ENCODE measurements at places on chromosomes 11 and 22.

- no peak for DNase-seq
Measured at GRCh38 chr11:134666273-134667174, 254.5 kb upstream of the B3GAT1 start.

- DNase-seq, result no peak
Measured at GRCh38 chr11:123218451-123218850, 23.4 kb upstream of the CLMP start.

- DNase-seq, result no peak
Measured at GRCh38 chr22:48358886-48359612, 1468.6 kb downstream of the BRD1 start.

- DNase-seq, result no peak
Measured at GRCh38 chr22:45334068-45334467, 24.3 kb downstream of the FAM118A start.

- DNase-seq, result no peak
Measured at GRCh38 chr22:30444632-30445437, 19.3 kb downstream of the MTFP1 start.

GRCh38 chr11:121004206-121004840, 19.6 kb upstream of the TBCEL start:
- DNase-seq, result no peak

DNA sequence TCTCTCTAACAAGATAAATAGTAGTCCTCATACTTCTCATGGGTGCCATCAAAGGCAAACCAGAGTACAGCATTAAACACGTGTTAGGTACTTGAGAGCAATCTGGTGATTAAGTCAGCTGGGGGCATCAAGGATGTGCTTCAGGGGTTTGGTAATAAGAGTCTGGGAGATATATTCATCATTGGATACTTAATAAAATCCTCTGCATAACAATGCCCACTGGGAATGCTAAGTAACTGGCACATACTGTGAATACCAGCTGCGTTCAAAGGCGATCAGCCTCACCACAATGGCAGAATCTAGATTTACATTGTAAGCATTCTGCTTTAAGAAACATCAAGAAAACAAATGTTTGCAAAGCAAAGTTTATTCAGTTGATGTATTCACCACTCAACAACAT, 268.6 kb upstream of the PITPNB start:
- DNase-seq, result no peak

- DNase-seq, result no peak
Measured at GRCh38 chr11:73916435-73916834, 34.4 kb upstream of the DNAJB13 start.

GRCh38 chr11:94454301-94454700, 39.3 kb downstream of the MRE11 start:
- DNase-seq, result no peak

DNA sequence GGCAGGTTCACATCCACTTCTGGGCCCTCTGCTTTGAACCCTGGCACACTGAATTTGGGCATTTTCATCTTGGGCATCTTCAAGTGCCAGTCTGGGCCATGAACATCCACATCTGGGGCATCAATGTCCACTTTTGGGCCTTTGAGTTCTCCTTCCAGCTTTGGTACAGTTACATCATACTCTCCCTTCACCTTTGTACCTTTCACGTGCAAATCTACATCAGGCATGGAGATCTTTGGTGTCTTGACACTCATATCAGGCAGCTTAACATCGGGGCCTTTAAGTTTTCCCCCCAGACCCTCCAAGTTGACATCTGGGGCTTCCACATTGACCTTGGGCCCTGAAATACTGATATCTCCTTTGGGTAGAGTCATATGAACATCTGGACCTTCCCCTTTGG, 14.5 kb downstream of the AHNAK start:
- DNase-seq, result no peak

GRCh38 chr11:16749666-16750065, 11.2 kb downstream of the C11orf58 start:
- no peak for DNase-seq

GRCh38 chr11:83069441-83070043, 2.2 kb downstream of the RAB30 start:
- no peak for DNase-seq

GRCh38 chr11:100072131-100072530, 615.0 kb upstream of the ARHGAP42 start:
- DNase-seq, result no peak

GRCh38 chr11:110990311-110990710, 255.2 kb upstream of the POU2AF2 start:
- DNase-seq, result no peak

GRCh38 chr11:126740846-126741245, 259.7 kb downstream of the KIRREL3 start:
- DNase-seq, result no peak

DNA sequence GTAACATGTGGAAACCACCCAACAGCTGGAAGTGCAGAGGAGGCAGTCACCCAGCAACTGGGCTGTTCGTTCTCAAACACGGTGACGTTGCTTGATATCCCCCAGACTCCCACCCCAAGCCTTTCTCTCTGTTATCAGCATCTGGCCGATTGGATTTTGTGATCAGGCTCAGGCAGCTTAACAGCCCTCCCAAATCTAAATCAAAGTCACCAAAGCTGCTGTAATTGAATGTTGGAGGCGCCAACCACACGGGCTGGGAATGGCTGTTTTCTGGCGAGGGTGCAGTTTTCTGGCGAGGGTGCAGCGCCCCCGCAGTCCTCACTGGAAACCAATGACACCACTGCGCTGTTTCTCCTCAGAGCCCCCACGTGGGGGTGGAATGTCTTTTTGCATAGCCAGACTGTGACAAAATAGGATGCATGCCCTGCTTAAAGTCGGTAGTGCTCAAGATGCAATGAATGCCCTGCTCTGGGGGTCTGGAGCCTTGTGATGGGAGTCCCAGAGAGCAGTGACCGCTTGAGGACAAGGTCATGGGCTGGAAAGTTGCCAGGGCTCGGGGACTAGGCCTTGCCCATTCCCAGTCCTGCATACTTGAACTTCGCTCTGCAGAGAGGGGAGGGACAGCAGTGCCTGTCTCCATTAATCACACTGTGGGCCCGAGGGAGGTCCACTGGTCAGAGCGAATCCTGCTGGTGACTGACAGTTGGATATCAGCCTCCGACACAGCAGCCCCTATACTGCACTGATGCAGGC, 105.3 kb downstream of the MORC2 start:
- DNase-seq, result no peak

- DNase-seq, result no peak
Measured at GRCh38 chr11:113014262-113015097, 53.3 kb downstream of the NCAM1 start.

DNA sequence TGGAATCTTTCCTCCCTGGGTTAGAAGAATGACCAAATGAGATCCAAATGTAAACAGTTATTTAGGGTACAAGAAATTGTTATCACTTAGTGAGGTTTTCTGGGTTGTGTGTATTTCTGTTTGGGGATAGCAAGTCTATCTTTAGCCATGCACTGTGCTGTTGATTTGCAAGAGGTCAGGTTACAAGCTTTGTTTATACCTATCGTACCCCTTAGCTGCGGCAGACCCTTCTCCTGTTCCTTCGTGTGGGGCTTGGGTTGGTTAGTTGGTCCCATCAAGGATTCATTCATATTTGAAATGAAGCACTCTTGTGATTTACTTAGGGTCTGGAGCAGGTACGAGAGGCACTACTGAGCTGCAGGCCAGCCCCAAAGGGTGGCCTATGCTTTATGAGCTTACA, 72.6 kb downstream of the USP35 start:
- no peak for DNase-seq

DNA sequence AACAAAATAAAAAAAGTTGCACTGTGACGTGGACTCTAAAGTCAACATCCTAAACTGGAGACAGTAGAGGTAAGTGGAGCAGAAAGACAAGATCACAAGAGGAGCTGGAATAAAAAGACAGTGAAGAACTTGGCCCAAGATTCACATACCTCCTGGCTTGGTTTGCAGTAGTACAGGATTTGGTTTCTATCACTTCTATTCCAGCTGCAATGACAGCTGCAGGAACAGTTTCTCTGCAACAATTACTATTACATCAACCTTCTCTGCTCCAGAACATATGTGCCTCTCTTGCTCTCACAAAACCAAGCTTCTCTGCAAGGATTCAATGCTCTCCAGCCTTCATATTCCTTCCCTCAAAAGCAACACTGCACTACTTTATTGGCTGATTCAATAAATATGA, 7.8 kb upstream of the KDM2A start:
- no peak for DNase-seq

- DNase-seq, result no peak
Measured at GRCh38 chr11:43979571-43980219, 37.3 kb downstream of the C11orf96 start.

DNA sequence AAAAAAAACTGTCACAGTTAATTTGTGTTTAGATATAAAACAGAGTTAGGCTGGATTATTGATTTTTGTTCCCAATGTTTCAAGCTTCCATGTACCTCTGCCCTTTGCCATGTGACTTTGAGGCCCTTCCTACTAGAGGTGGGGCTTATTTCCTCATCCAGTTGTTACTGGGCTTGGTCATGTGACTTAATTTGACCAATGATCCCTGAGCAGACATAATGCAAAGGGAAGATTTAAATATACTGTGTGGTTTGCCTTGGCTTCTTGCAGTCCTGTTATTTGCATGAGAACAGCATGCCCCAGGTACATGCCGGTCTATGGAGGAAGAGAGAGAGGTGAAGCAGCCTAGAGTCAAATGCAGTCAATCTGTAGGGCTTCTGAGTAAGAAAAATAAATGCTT, 347.0 kb downstream of the MIAT start:
- DNase-seq, result no peak

- no peak for DNase-seq
Measured at GRCh38 chr11:120280600-120281051, 40.7 kb downstream of the POU2F3 start.
